ENCODE measurements at places on chromosomes 5 and 9. TPM values are rescaled to one million over a fixed set of nuclear protein-coding genes. Genes with fewer than 3 reads are reported as not detected.

PCDHB3 gene
- total RNA-seq: not detected

GRCh38 chr9:125337236-125337635, 75.6 kb downstream of the GAPVD1 start:
- no peak overlapping the region for H3K27ac ChIP-seq
- DNase-seq: no peak
- no peaks in the 10 kb centered on the region for H3K36me3 ChIP-seq
- no peak overlapping the region for H3K4me3 ChIP-seq
- H3K4me1 ChIP-seq: no peaks in the 10 kb centered on the region

- peaks cover 6% of the 10 kb centered on the region for H3K36me3 ChIP-seq
- DNase-seq: no peak
- peaks cover 13% of the 10 kb centered on the region for H3K4me1 ChIP-seq
- H3K27ac ChIP-seq: no peak overlapping the region
Observed at GRCh38 chr5:62314213-62314830, 8.3 kb downstream of the KIF2A start.

SPINK5 gene
- not detected for total RNA-seq

FOXB2 gene
- not detected for total RNA-seq

GRCh38 chr5:17470064-17470463, 28.0 kb upstream of the TAF11L2 start:
- no peak overlapping the region for H3K27ac ChIP-seq
- H3K4me1 ChIP-seq: no peaks in the 10 kb centered on the region
- no peak for DNase-seq

ADAMTSL2 gene
- total RNA-seq: 0.53 TPM

SKIC3 gene
- 62.7 TPM for total RNA-seq

DNA sequence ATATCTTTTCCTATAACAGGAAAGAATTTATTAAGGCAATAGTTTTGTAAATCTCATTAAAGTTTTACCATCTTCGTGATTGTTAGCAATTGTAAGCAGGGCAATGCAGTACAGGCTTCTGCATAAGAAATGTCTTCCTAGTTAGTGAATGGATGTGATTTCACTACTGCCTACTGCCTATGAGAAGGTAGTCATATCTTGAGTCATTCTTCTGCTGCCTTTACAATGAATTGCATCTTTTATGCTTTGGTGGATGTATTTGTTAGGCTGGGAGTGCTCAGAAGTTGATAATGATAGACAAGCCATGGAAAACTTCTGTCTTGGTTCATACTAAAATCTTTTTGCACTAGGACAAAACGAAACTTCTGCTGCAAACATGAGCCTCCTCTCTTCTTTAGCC, 128.0 kb downstream of the ADAMTSL1 start:
- no peaks in the 10 kb centered on the region for H3K36me3 ChIP-seq

DNA sequence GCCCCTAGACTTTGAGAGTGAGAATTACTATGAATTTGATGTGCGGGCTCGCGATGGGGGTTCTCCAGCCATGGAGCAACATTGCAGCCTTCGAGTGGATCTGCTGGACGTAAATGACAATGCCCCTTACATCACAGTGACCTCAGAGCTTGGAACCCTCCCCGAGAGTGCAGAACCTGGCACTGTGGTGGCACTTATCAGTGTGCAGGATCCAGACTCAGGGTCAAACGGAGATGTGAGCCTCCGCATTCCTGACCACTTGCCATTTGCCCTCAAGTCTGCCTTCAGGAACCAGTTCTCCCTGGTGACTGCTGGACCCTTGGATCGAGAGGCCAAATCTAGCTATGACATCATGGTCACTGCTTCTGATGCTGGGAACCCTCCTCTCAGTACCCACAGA, 1.3 kb downstream of the PCDHGC4 start:
- no peak overlapping the region for H3K4me3 ChIP-seq
- DNase-seq: no peak
- H3K27ac ChIP-seq: no peak overlapping the region

DNA sequence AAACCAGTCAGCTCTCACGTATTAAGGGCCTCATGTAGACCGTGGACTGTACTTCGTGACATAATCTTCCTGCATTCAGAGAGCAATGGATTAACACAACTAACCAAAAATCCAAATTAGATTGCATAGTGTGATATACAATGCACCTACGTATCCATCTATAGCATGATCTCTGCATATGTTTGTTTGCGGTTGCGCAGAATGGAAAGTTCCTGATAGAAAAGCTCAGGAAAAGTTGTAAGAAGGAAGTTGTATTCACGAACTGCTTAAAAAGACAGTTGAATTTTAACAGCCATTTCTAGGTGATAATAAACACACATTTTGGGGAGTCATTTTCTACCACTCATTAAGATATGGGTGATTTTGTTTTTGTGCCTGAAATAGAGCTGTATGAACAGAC, 869.0 kb downstream of the TLE4 start:
- no peaks in the 10 kb centered on the region for H3K27me3 ChIP-seq
- no peaks in the 10 kb centered on the region for H3K4me1 ChIP-seq
- no peak overlapping the region for H3K4me3 ChIP-seq
- no peak for DNase-seq
- no peaks in the 10 kb centered on the region for H3K36me3 ChIP-seq

DNA sequence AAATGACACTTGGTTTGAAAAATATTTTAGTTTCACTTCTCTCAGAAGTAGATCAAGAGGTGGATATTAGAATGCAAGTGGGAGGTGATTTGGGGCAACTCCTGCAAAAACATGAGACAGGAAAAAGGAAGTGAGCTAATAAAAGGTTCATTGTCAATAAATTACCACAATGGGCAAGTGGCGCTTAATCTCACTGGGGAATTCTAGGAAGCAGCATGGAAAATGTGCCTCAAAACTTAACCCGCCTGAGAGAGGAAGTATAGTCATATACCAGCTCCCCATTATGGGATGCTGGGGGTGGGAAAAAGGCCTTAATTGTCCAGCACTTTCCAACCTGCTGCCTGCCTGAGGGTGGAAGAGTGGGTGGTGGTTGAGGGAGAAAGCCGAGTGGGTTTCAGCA, 204.1 kb downstream of the ELAVL2 start:
- no peak overlapping the region for H3K27ac ChIP-seq
- H3K4me3 ChIP-seq: no peak overlapping the region
- H3K4me1 ChIP-seq: no peaks in the 10 kb centered on the region
- no peaks in the 10 kb centered on the region for H3K27me3 ChIP-seq

GRCh38 chr5:103941596-103941995, 379.0 kb upstream of the NUDT12 start:
- no peaks in the 10 kb centered on the region for H3K36me3 ChIP-seq
- H3K4me3 ChIP-seq: no peak overlapping the region
- DNase-seq: no peak
- H3K27ac ChIP-seq: no peak overlapping the region

GRCh38 chr5:159854916-159855315, 61.4 kb upstream of the ADRA1B start:
- H3K4me3 ChIP-seq: no peak overlapping the region
- H3K27me3 ChIP-seq: no peaks in the 10 kb centered on the region
- no peaks in the 10 kb centered on the region for H3K36me3 ChIP-seq
- no peak overlapping the region for H3K27ac ChIP-seq

DNA sequence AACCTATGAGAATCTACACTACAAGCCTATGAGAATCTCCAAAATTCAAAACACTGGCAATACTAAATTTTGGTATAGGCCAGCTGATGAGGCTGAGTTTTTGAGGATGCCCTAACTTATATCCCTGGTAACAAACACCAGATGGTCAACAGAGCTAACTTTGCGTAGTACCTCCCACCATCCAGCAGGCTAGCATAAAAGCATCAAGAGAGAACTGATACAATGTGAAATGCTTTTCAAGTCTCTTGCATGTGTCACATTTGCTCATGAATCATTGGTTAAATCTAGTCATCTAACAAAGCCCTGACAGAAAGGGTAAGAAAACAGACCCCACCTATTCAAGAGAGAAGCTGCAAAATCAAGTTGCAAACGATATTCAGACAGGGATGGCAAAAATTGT, 1609.7 kb upstream of the CDH9 start:
- no peaks in the 10 kb centered on the region for H3K36me3 ChIP-seq
- no peak overlapping the region for H3K27ac ChIP-seq
- no peak overlapping the region for H3K4me3 ChIP-seq
- H3K27me3 ChIP-seq: no peaks in the 10 kb centered on the region
- H3K4me1 ChIP-seq: no peaks in the 10 kb centered on the region
- DNase-seq: no peak

- no peak overlapping the region for H3K4me3 ChIP-seq
- H3K27ac ChIP-seq: no peak overlapping the region
- no peaks in the 10 kb centered on the region for H3K27me3 ChIP-seq
- no peak for DNase-seq
Observed at GRCh38 chr5:176959051-176959450, 47.5 kb downstream of the UIMC1 start.

DNA sequence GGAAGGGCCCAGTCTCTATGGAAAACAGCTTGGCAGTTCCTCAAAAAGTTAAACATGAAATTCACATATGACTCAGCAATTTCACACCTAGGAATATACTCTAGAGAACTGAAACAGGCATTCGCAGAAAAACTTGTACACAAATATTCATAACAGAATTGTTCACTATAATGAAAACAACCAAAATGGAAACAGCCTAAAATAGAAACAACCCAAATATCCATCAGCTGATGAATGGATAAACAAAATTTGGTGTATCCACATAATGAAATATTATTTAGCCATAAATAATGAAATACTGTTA, 4.8 kb upstream of the GPR150 start:
- H3K4me3 ChIP-seq: no peak overlapping the region
- H3K36me3 ChIP-seq: no peaks in the 10 kb centered on the region
- no peak overlapping the region for H3K27ac ChIP-seq
- H3K27me3 ChIP-seq: no peaks in the 10 kb centered on the region
- DNase-seq: no peak

DNA sequence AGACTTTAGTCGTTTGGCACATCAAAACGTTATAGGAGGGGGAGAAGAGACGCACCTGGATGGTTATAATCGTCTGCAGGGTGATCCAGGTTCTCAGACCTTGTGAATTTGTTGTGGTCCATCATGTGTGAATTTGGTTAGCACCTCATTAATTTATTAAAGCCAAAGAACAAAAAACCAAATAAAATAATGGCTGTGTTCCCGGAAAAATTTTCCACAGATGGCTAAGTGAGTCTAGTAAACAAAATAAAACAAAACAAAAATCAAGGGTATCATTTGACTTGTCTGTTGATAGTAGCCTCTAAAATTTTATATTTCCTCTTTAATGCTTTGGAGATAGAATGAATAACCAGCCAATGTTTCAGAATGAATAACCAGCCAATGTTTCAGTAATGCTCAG, 119.7 kb downstream of the ACTBL2 start:
- no peaks in the 10 kb centered on the region for H3K36me3 ChIP-seq
- DNase-seq: no peak
- H3K27me3 ChIP-seq: no peaks in the 10 kb centered on the region
- H3K4me1 ChIP-seq: no peaks in the 10 kb centered on the region

- DNase-seq: no peak
- no peak overlapping the region for H3K4me3 ChIP-seq
- no peaks in the 10 kb centered on the region for H3K27me3 ChIP-seq
- no peaks in the 10 kb centered on the region for H3K4me1 ChIP-seq
- no peak overlapping the region for H3K27ac ChIP-seq
- peaks cover 10% of the 10 kb centered on the region for H3K36me3 ChIP-seq
Observed at GRCh38 chr9:120538339-120538738, 41.6 kb downstream of the CDK5RAP2 start.

NDUFS4 gene
- 22.2 TPM for total RNA-seq

- no peak overlapping the region for H3K27ac ChIP-seq
- peaks cover 19% of the 10 kb centered on the region for H3K36me3 ChIP-seq
- H3K27me3 ChIP-seq: no peaks in the 10 kb centered on the region
Observed at GRCh38 chr9:112694706-112695555, 23.0 kb downstream of the INIP start.

DNA sequence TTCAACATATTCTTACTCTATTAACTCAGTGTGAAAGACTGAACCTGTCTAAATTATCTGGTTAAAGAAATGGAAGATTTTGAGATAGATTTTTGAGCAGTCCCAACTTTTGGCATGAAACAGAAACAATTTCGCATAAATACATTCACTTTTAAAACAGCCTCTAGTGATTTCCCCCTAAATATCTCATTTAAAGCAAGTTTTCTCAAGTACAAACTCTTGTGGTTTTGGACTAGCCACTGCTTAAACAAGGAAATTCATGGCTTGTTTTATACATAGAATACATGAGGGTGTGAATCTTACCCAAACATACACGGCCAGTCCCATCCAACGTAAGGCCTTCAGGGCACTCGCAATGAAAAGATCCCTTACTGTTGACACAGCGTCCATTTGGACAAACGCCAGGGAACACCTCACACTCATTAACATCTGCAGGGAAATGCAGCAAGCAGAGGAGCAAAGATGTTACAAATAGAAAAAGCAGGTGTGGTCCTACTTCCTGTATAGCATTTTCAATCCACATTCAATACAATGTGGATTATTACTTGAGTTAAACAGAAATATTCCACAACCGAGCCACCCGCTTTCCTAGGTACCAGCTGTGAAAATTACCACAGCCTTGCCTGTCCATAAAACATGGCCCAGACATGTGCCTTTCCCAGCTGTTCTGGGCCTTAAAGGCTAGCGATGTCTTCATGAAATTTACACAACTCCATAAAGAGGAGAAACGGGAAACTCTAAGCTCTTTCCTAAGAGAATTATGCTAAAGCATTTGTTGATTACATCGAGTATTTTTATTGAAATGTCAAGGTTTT, 188.8 kb downstream of the FBN2 start:
- no peaks in the 10 kb centered on the region for H3K27me3 ChIP-seq
- no peak overlapping the region for H3K27ac ChIP-seq
- H3K36me3 ChIP-seq: no peaks in the 10 kb centered on the region
- no peak for DNase-seq

KDM3B gene
- total RNA-seq: 78.3 TPM

DNA sequence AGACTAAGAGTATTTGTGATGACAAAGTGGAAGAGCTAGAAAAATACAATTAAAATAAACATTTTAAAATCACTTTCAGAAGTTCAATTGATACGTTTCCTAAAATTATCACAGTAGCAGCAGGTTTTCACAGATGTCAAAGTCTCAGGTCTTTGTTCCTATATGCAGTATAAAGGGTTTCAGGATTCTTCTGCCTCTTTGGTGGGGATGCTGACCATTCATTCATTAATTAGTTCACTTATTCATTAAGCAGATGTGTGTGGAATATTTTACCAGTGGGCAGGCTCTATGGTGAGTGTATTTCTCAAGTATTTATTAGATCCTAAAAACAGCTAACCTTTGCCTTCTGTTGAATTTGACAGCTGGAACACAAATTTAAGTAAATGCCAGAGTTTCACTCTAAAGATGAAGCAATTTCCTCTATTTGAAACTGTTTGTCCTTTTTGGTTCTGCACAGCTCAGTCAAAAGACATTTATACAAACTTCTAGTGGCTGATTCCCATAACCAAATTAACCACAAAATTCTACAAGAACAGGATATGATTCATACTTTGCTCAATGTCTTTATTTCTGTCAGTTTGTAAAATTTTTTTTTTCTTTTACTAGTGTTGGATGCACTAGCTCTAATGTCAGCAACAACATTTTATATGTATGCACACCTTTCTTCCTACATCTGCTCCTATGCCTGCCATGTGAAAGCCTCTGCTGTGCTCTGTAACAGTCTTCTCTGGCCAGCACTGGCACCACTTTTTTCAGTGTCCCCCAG, 75.9 kb upstream of the PRR16 start:
- H3K36me3 ChIP-seq: no peaks in the 10 kb centered on the region
- no peak for DNase-seq
- no peak overlapping the region for H3K27ac ChIP-seq
- H3K27me3 ChIP-seq: no peaks in the 10 kb centered on the region
- H3K4me1 ChIP-seq: no peaks in the 10 kb centered on the region
